ENCODE measurements at places on chromosomes 3 and 15.
A peak's percentile ranks its signal among the peaks of the same experiment; 100 is the strongest.

GRCh38 chr15:92416557-92416956 is 22.9 kb downstream of the ST8SIA2 start:
- DNase-seq = no peak

- no peak for DNase-seq
These were observed 8.3 kb downstream of the IFT122 start for GRCh38 chr3:129448186-129448895.

DNA sequence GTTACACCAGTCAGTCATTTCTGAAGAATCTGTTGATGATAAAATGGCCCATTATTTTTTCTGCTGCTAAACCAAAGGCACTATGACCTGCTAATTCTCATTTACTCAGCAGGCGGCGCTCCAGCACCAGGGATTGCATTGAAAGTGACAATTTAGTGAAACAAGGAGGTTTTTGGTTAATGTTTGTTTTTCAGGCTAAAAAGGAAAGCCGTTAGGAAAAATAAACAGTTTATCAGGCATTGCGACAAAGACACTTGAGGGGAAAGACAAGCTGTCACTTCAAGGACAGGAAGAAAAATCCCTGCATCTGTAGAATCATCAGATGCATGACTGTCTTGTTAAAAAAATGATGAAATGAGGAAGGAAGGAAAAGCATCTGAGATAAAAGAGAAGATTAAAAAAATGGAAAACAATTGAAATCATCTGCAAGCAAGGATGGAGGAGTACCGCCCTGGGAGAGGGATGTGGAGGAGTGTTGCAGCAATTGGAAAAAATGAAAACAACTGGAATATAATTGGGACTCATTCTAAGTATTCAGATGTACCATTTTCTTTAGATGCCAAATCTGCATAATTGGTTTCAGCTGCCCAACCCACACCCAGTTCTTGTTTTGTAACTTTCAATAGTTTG is 54.0 kb downstream of the NR1D2 start:
- peak; percentile 86 for DNase-seq

GRCh38 chr3:43372809-43373559 is 86.6 kb downstream of the SNRK start:
- DNase-seq = peak; percentile 50

DNA sequence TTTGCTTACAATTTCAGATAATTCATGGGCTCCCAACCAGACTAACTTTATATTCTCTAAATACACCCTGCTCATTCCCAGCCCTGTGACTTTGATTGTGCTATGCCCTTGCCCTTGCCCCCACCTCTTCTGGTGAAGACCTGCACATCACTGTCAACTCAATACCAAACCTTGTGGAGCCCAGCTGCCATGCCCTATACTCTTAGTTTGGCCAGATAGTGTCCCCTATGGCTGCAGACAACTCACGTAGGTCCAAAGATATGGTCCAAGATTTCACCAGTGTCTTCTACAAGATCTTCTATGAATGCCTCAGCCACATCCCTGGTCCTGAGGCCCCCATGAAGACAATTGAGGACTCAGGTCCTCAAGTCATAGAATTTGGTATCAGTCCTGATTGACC is 118.3 kb upstream of the EIF1B start:
- no peak for DNase-seq

- peak; percentile 42 for DNase-seq
These were observed 98.2 kb downstream of the ZNF609 start for GRCh38 chr15:64558460-64559179.

- no peak for DNase-seq
These were observed 322.4 kb upstream of the SLCO3A1 start for GRCh38 chr15:91530956-91531582.

DNA sequence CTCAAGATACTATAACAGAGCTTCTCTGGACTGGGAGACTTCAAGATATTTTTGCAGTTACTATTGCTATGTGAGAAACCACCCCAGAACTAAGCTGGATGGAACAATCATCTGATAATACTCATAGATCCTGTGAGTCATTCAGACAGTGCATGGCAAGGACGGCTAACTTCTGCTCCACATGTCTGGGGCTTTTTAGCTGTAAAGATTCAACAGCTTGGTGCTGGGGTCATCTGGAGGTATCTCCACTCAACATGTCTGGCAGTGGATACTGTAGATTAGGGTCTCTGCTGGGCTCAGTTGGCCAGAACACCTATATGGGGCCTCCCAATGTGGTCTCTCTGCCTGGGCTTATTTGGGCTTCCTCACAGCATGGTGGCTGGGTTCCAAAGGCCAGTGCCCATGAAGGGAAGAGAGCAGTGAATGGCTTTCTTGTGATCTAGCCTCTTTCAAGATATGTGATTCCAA is 117.3 kb upstream of the SLC7A14 start:
- DNase-seq = no peak

- DNase-seq = no peak
These were observed 1022.9 kb downstream of the MCTP2 start for GRCh38 chr15:95254263-95254662.
